Activated T-helper 1 cell treated with anti-CD3 and anti-CD28 coated beads, Interleukin-2, amount 50 U/mL, for 16 hours (primary cell): ENCODE measurements at places on chromosomes 7 and 10.

GRCh38 chr7:151696721-151697514 is 177.2 kb upstream of the RHEB start:
- DNase-seq = no peak

DNA sequence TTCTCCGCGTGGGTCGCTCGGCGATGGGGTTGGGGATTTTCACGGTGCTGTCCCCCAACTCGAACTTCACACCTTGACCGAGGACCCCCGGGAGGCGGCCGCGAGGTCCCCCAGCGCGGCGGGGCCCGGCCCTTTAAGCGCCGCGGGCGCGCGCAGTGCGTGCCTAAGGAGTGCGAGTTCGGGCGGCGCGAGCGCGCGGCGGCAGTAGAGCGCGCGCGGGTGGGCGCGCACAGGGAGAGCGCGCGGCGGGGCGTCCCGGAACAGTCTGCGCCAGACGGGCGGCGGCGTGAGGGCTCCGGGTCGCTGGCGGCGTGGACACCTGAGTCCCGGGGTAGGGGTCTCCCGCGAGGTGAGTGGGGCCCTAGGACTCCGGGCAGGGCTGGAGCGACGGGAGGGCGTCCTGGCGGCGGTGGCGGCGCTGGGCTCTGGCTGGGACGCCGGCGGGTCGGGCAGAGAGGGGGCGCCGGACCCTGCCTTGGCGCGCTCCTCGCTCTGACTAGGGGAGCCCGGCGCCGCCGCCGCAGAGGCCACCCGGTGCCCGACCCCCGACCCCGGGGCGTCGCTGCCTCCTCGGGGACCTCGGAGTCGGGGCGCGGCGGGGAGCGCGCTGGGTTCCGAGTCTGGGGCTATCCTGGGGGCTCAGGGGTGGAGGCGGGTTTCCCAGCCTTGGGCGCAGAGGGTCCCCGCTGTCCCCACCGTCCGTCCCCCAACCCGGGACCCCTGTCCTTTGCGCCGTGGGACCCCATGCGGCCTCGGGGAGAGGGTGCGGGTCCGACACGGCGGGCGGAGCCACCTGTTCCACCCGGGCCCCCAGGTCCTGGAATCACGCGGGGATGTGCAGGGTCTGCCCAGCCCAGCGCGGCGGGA is at the start of gene PROSER2:
PROSER2 (plus strand) TSS at position 235 of the 867 bp plus-strand sequence. CDS start 28,722 bp downstream, outside the sequence.
- no peak for DNase-seq

- DNase-seq = no peak
Measured at GRCh38 chr7:109375823-109376222, 806.1 kb downstream of the DNAJB9 start.

- no peak for DNase-seq
Measured at GRCh38 chr7:139382439-139382838, 22.7 kb downstream of the LUC7L2 start.

DNA sequence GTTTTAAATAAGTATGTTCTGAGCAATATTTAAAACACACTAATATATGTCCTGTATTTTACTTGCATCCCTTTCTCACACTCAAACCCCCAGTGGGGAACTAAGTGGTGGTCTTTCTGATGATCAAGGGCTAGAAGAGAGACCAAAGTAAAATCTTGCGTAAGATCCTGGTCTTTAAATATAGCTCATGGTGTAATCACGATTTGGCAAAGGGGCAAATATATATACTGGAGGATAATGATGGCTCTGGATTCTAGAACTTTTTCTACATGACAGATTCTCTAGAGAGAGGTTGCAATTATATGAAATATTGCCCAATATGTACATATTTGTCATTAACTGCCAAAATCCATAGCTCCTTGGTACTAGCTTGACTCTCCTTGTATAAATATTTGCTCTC is 438.3 kb downstream of the NXPH1 start:
- DNase-seq = no peak

DNA sequence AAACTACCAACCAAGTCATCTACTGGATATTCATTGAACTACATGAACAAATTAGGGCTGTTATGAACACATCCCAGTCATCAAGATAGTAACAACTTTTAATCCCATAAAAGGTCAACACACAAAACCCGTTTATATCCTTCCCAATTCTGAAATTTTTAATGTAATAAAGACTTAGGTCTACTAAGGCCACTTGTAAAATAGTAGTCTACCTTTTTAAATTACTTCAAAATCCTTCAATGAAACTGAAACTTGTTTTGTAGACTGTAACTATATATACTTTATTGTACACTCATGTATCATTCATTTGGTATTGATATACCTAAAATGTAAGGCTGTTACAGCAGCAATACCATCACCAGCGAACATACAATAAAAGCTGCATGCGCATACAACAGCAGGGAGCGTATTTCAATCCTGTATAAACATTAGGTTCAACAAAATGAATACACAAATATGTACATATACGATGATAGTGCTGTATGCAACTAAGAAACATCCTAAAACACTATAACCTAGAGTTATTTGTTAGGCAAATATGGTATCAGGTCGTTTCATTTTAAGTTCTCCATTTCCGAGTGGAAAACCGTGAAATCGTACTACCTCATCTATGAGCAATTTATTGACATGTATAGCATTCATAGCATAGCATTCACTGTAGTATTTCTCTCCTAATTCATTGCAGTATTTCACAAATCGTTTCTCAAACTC is 973 bp downstream of the ATAD1 start:
- no peak for DNase-seq

- no peak for DNase-seq
Measured at GRCh38 chr7:93980744-93981479, 23.2 kb downstream of the BET1 start.

GRCh38 chr7:139681463-139681755 is 96.4 kb downstream of the HIPK2 start:
- no peak for DNase-seq

DNA sequence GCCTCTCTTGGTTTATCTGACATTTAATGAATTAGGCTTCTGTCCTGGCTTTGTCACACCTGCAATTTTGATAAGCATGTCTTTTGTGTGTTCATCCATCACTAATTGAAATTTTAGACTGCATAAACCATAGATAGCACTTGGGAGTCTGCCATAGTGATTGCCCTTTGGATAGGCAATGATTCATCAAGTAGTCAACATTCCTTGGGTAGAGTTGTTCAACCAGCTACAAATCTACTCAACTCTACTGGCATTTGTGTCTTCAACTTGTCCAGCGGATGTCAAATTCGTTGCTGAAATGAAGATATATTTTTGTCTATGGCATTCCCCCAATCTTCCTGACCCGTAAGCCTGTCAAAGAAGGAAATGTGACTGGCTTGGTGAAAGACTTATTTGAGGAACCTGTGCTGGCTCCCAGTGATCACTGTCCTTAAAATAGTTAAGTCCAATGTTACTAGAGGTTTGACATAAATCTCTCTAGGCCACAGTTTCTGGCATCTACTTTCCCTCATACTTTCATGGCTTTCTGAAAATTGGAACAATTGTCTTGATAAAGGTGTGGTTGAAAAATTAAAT is 33.7 kb upstream of the CREB5 start:
- DNase-seq = no peak
